ENCODE measurements at places on chromosomes 11 and 22. TPM values are rescaled to one million over a fixed set of nuclear protein-coding genes. Genes with fewer than 3 reads are reported as not detected.

Gene SPI1
- not detected for total RNA-seq

Gene SERHL2
- 2.2 TPM for total RNA-seq

Gene KCNK4
- total RNA-seq: under 0.01 TPM

GRCh38 chr11:47468598-47469214 lies 19.8 kb upstream of the RAPSN start:
- no peak for DNase-seq

DNA sequence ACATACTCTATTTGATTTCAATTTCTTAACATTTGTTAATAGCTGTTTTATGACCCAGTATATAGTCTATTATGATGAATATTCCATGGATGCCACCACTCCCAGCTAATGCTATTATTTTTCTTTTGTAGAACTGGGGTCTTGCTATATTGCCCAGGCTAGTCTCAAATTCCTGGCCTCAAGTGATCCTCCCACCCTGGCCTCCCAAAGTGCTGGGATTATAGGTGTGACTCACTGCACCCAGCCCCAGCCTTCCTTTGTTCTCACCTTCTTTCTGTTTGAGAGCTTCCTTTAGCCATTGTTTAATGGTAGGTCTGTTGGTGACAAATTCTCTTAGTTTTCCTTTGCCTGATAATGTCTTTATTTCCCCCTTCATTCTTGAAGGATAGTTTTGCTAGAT lies 52.9 kb upstream of the AMOTL1 start:
- no peak for DNase-seq

GRCh38 chr22:36700711-36701670 lies 2.6 kb downstream of the CACNG2 start:
- no peak for DNase-seq

GRCh38 chr22:30471616-30472318 lies at the start of gene SEC14L3:
Gene SEC14L3 (minus strand): TSS chr22:30472017. CDS start chr22:30471958, 59 bp downstream.
- no peak for DNase-seq

GRCh38 chr11:21119411-21119810 lies 450.0 kb downstream of the NELL1 start:
- DNase-seq: no peak

DNA sequence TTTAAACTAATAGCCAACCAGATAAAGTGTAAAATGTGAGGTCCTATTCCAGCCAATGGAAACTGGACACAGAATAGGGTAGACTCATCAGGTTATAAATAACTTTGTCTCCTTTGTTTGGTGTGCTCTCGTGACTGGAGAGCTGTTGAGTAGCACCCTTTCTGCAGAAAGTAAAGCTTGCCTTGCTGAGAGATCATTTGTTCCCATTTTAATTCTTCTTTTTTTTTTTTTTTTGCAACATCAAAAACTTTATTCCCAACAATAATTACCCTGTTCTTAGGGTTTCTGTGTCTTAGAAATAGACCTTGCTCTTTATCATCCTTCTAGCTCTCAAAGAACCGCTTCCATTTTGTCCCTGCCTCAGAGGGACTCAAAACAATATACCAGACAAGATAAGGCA lies 220.4 kb downstream of the FAM76B start:
- DNase-seq: no peak

GRCh38 chr22:41787331-41787730 lies 13.1 kb upstream of the CCDC134 start:
- DNase-seq: peak; percentile 29

Gene LRRC56
- 0.64 TPM for total RNA-seq

Gene RASGRP2
- total RNA-seq: 12.5 TPM

GRCh38 chr11:1161410-1162137 lies 3.8 kb downstream of the MUC5AC start:
- DNase-seq: no peak

Gene TXNRD2
- 34.8 TPM for total RNA-seq

- DNase-seq: no peak
These were observed 47.8 kb upstream of the OR5P2 start for GRCh38 chr11:7844521-7844920.

All from fibroblast of villous mesenchyme (primary cell).